ENCODE measurements at places on chromosomes 1 and 21.

GRCh38 chr1:51592711-51593110 lies 24.2 kb upstream of the OSBPL9 start:
- H3K36me3 ChIP-seq, result no peaks in the 10 kb centered on the region
- no peak overlapping the region for H3K27ac ChIP-seq
- H3K27me3 ChIP-seq, result no peaks in the 10 kb centered on the region
- no peak overlapping the region for H3K4me3 ChIP-seq
- H3K4me1 ChIP-seq, result peaks cover under 1% of the 10 kb centered on the region

- H3K27me3 ChIP-seq, result peaks cover 5% of the 10 kb centered on the region
- H3K4me1 ChIP-seq, result no peaks in the 10 kb centered on the region
- H3K4me3 ChIP-seq, result no peak overlapping the region
- DNase-seq, result no peak
- no peaks in the 10 kb centered on the region for H3K36me3 ChIP-seq
These were observed 262.5 kb upstream of the ZP4 start for GRCh38 chr1:238153253-238153652.

- H3K27ac ChIP-seq, result no peak overlapping the region
- no peaks in the 10 kb centered on the region for H3K36me3 ChIP-seq
- peaks cover 8% of the 10 kb centered on the region for H3K4me1 ChIP-seq
- DNase-seq, result no peak
- H3K27me3 ChIP-seq, result peaks cover 23% of the 10 kb centered on the region
- H3K4me3 ChIP-seq, result peak overlapping the region; percentile 36
These were observed 2.5 kb upstream of the F3 start for GRCh38 chr1:94543893-94544635.

DNA sequence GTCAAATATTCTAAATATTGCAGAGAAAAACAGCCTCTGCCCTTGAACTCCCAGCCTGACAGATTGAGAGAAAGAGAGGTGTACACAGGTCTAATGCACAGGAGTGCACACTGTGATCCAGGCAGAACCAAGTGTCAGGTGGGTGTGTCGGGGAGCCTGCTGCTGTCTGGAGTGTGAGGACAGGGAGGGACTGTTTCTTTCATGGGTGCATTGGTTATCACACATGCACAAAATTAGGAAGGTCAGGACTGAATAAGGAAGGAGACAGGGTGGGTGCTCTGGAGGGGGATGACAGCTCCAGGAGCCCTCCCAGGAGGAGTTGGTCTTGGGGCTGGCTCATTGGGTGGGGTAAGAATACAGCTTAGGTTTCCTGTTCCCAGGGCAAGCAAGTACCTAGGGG lies 13.3 kb upstream of the PINK1 start:
- H3K36me3 ChIP-seq, result no peaks in the 10 kb centered on the region
- no peak overlapping the region for H3K4me3 ChIP-seq
- no peak for DNase-seq
- H3K27me3 ChIP-seq, result peaks cover 35% of the 10 kb centered on the region
- H3K4me1 ChIP-seq, result no peaks in the 10 kb centered on the region

GRCh38 chr1:187276677-187277076 lies 447.9 kb downstream of the PLA2G4A start:
- H3K27me3 ChIP-seq, result no peaks in the 10 kb centered on the region
- DNase-seq, result no peak
- H3K36me3 ChIP-seq, result no peaks in the 10 kb centered on the region
- no peak overlapping the region for H3K27ac ChIP-seq
- H3K4me3 ChIP-seq, result no peak overlapping the region

DNA sequence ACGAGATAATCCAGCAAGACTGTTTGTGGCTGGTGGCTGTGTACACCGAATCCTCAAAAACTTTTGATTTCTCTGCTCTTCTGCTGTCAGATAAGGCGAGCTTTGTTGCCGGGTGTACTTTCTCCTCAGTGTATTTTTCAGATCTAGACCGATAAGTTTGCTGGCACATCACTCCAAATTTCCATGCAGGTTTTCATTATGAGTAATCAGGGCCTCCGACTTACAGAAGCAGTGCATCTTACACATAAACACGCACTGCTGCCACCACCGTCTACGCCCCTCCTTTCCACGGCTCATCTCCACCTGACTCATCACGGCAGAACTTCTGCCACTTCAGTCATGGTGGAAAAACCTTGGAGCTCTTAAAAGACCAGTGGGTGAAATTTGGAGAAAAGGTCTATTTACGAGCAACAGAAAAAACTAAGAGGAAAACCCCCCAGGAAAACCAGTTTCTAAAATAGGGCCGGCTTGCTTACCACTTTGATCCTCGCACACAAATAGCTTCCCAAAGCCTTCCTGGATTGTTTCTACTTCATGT lies 7.7 kb downstream of the ZBTB21 start:
- H3K27ac ChIP-seq, result no peak overlapping the region
- no peak for DNase-seq
- no peak overlapping the region for H3K4me3 ChIP-seq
- no peaks in the 10 kb centered on the region for H3K27me3 ChIP-seq
- peaks cover 30% of the 10 kb centered on the region for H3K36me3 ChIP-seq

DNA sequence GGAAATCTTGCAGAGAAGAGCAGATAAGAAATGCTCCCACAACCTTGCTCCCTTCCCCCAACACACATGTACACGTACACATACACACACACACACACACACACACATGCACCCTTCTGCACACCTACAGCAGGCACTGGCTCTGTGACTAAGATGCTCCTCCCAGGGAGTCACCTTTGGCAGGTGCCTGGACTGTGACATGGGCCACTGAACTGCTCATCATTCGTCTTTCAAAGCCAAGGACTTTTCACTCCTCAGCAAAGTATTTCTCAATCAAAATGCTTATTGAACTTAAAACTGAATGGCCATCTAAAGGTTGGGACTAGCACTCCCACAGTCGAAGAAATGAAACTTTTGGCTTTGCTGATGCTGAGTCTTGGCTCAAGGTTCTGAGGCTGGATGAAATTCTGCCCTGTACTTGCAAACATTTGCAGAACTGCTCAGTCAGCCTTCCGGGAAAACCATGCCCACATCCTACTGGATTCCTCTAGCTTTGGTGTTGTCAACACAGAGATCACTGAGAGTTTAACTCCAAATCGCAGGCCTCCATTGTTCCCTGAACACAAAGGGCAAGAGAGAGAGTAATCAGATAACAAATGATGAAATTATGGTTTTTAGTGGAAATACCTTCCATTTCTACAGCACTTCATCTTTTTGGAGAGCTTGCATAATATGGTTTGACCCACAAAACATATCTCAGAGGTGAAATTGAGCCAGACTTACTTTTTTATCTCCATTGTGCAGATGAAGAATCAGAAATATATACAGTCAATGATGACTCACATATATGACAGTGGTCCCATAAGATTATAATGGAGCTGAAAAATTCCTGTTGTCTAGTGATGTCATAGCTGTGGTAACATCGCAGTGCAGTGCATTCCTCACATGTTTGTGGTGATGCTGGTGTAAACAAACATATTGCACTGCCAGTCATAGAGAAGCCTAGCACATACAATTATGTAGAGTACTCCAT lies 72.4 kb upstream of the BCAR3 start:
- H3K27me3 ChIP-seq, result no peaks in the 10 kb centered on the region
- no peak overlapping the region for H3K4me3 ChIP-seq
- H3K27ac ChIP-seq, result no peak overlapping the region
- H3K4me1 ChIP-seq, result peaks cover 38% of the 10 kb centered on the region
- no peak for DNase-seq
- H3K36me3 ChIP-seq, result no peaks in the 10 kb centered on the region

DNA sequence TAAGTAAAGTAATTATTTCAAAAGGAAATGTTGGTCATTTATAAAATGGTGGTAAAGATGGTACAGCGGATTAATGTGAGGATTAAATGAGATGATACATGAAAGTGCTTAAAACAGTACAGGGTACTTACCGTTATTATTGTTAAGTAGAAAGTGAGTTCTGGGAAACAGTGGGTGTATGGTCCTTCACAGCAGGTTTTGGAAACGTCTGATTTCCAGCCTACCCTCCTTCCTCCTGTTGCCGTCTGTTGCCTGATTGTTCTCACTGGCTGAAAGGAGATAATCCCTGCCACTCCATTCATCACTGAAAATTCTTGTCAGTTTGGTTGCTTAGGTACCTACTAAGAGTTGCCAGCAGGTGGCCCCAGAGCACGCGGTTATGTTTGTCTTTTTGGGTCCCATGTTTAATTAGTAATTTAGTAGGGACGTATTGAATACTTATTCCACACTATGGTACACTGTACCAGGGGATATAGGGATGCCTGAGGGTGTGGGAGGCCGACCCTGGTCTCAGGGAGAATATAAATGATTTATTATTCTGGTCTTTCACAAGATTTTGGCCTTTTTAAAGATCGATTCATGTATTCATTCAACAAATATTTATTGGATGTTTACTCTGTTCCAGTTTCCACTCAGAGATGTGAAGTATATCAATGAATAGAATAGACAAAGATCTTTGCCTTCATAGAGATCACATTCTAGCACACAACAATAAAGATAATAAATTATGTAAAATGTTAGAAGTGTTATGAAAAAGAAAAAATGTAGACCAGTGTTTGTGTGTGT lies 30.8 kb upstream of the RPTN start:
- H3K4me1 ChIP-seq, result peaks cover 6% of the 10 kb centered on the region
- no peaks in the 10 kb centered on the region for H3K36me3 ChIP-seq
- H3K27me3 ChIP-seq, result peaks cover 5% of the 10 kb centered on the region

GRCh38 chr1:3290915-3291314 lies 163.6 kb upstream of the ARHGEF16 start:
- no peak overlapping the region for H3K27ac ChIP-seq
- no peak overlapping the region for H3K4me3 ChIP-seq
- peaks cover 4% of the 10 kb centered on the region for H3K27me3 ChIP-seq
- no peaks in the 10 kb centered on the region for H3K4me1 ChIP-seq
- H3K36me3 ChIP-seq, result no peaks in the 10 kb centered on the region

- peaks cover 15% of the 10 kb centered on the region for H3K27me3 ChIP-seq
- H3K27ac ChIP-seq, result peak overlapping the region; percentile 22
These were observed 3.8 kb upstream of the NCMAP start for GRCh38 chr1:24551960-24552571.

GRCh38 chr1:172581779-172582178 lies 48.8 kb downstream of the SUCO start:
- no peak for DNase-seq
- peaks cover 8% of the 10 kb centered on the region for H3K36me3 ChIP-seq
- H3K4me3 ChIP-seq, result no peak overlapping the region
- no peaks in the 10 kb centered on the region for H3K4me1 ChIP-seq

- H3K36me3 ChIP-seq, result no peaks in the 10 kb centered on the region
- no peak overlapping the region for H3K27ac ChIP-seq
- no peaks in the 10 kb centered on the region for H3K4me1 ChIP-seq
- no peaks in the 10 kb centered on the region for H3K27me3 ChIP-seq
- no peak overlapping the region for H3K4me3 ChIP-seq
- no peak for DNase-seq
These were observed 159.5 kb upstream of the KCTD3 start for GRCh38 chr1:215407575-215407974.

DNA sequence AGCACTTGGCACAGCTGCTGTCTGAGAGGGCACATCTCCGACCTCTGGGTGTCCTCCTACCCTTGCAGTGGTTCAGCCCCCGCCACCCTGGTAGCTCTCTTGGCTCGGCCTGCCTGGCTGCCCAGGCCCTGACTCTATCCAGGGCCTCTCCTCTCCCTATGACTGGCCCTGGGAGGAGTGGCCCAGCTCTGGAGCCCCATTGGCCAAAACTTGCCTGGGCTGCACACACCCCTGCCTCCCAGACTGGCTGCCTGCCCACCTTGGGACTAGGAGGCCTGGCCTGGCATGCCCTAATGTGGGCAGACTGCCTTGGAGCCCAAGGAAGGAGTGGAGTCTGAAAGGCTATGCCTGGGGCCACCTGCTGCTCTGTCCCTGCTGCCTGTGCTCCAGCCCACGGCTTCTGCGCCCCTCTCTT lies 33.6 kb downstream of the ACOT11 start:
- no peak overlapping the region for H3K4me3 ChIP-seq
- no peaks in the 10 kb centered on the region for H3K27me3 ChIP-seq
- no peaks in the 10 kb centered on the region for H3K36me3 ChIP-seq
- no peaks in the 10 kb centered on the region for H3K4me1 ChIP-seq
- no peak overlapping the region for H3K27ac ChIP-seq
- no peak for DNase-seq

DNA sequence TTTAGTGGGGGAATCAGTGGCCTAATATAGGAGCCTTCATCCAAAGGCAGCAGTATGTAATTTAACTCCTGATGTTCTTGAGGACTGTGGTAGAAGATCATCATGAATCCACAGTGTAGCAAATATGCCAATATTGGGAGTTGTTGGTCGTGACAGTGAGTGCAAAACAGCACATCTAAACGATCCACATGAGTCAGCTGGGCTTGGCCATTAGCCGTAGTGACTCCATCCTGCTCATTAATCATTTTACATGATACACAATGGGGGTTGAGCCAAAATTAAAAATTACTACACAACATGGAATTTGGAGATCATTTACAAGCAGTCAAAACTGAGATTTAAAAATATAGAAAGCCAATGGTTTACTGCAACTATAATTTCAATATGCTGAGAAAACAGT lies 653.9 kb upstream of the CAMK1G start:
- no peaks in the 10 kb centered on the region for H3K36me3 ChIP-seq
- H3K27me3 ChIP-seq, result peaks cover 11% of the 10 kb centered on the region
- H3K4me3 ChIP-seq, result no peak overlapping the region

GRCh38 chr1:20212685-20213331 lies 26.5 kb upstream of the PLA2G2C start:
- H3K4me1 ChIP-seq, result peaks cover 10% of the 10 kb centered on the region
- peak overlapping the region; percentile 84 for H3K4me3 ChIP-seq
- H3K36me3 ChIP-seq, result no peaks in the 10 kb centered on the region
- no peak overlapping the region for H3K27ac ChIP-seq
- H3K27me3 ChIP-seq, result peaks cover 18% of the 10 kb centered on the region
- DNase-seq, result peak; percentile 43

- H3K27me3 ChIP-seq, result no peaks in the 10 kb centered on the region
- no peak for DNase-seq
- H3K4me3 ChIP-seq, result no peak overlapping the region
These were observed 24.6 kb downstream of the C2CD2 start for GRCh38 chr21:41929248-41929647.

DNA sequence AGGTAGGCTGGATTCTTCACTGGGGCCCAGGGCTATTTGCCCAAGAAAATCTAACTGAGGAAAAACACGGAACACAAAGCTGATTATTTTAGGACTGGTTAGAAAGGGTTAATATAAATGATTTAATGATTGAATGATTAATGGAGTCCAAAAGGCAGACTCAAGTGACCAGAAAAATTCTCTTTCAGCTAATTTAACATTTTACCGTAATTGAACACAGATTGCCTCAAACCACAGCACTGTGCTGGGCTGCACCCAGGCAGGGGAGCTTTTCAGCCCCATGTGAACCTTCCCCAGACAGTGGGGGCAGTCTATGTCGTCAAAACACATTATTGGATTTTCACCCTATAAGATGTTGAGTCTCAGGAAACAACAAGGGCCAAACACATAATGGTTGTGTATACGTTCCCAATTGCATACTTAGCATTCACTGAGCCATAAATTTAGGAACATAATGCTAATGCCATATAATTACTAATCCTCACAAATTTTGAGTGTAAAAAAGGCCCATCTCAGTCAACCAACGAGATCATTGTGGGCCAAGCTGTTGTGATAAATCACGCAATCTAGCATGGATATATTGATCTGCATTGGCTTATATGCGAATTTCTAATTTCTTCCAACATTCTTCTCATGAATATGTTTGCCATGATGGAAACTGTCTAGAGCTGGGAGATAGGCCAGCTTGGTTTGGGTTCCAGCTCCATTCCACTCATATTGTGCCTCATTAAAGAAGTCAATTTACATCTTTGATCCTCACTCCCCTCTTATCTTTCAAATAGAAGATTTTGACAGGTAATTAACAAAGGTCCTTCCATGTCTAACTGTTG lies 27.7 kb downstream of the DSCAM start:
- no peaks in the 10 kb centered on the region for H3K27me3 ChIP-seq
- H3K4me1 ChIP-seq, result no peaks in the 10 kb centered on the region

All from naive B cell (primary cell).